ENCODE measurements at places on chromosomes 4 and X. TPM values are rescaled to one million over a fixed set of nuclear protein-coding genes. Genes with fewer than 3 reads are reported as not detected.
A peak's percentile ranks its signal among the peaks of the same experiment; 100 is the strongest.

Gene SORBS2
- total RNA-seq, result 44.5 TPM

Gene CXorf49
- not detected for total RNA-seq

Gene CCKAR
- total RNA-seq, result not detected

Gene CDS1
- 18.3 TPM for total RNA-seq

Gene UGT2B17
- 0.14 TPM for total RNA-seq

Gene SPANXN4
- not detected for total RNA-seq

Gene TSPAN7
- 15.7 TPM for total RNA-seq

- no peak for DNase-seq
- no peaks in the 10 kb centered on the region for H3K27me3 ChIP-seq
- no peak overlapping the region for H3K4me3 ChIP-seq
- no peak overlapping the region for H3K27ac ChIP-seq
These were observed 67.9 kb downstream of the FAM47C start for GRCh38 chrX:37075892-37076595.

DNA sequence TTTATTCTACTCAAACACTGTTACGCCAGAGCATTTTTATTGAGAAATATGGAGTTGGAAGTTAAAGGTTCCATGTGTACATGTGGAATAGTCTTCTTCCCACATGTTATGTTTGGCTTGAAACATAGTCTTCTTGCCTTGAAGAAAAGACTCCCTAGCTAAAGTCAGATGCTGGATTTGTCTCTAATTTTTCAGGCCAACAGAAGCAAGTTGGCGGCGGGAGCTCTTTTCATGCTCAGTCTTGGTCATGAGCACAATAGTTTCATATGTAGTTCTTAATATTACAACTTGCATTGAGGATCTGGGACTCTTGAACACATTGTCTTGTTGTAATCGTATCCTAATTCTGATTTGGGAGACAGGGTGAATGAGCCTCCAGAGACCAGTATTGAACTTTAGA lies 19.4 kb downstream of the SEPTIN11 start:
- DNase-seq, result no peak
- H3K27me3 ChIP-seq, result no peaks in the 10 kb centered on the region
- H3K27ac ChIP-seq, result no peak overlapping the region
- H3K36me3 ChIP-seq, result peaks cover 11% of the 10 kb centered on the region
- no peak overlapping the region for H3K4me3 ChIP-seq

DNA sequence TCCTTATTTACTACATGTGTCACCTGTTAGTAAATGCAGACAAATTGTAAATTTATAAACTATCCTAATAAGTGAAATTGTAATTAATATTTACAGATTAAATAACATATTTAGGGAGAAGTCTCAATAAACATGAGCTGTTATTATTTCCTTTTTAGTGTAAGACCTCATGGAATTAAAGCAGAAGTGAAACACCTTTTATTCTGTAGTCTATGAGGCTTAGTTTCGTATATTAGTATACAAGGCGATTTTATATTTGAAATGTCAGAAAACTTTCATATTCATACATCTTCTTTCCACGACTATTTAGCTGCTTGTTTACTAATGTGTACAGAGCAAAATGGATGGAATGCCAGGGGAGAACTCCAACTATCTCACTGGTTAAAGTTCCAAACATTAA lies 414.4 kb downstream of the ARHGAP24 start:
- H3K27ac ChIP-seq, result no peak overlapping the region
- no peak for DNase-seq
- H3K27me3 ChIP-seq, result no peaks in the 10 kb centered on the region
- no peak overlapping the region for H3K4me3 ChIP-seq
- no peaks in the 10 kb centered on the region for H3K36me3 ChIP-seq
- H3K4me1 ChIP-seq, result no peaks in the 10 kb centered on the region

DNA sequence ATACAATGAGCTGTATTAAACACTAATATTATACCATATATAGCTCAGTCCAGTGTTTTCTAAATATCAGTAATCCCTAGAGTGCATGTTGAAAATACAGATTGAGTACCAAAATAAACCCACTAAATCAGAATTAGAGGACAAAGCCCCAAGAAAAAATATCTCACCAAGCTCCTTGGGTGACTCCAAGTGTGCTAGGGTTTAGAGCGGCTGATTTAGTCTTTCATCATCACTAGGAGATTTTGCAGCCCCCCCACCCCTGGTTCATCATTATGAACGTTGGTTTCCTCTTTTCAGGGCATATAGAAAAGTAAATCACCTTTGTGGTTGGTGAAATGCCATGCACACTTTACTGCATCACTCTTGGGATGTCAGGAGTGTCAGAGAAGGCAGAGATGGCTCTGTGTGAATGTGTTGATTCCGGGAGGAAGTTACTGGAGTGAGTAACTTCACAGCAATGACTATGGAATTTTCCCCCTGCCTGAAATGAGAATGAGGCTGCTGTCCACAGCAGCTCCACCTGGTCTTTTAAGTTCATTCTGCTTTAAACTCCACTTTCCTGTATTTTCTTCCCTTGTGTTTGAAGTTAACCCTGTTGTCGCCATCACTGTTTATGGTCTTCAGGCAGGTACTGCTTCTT lies 25.2 kb upstream of the ANAPC4 start:
- H3K36me3 ChIP-seq, result peaks cover 4% of the 10 kb centered on the region
- H3K27me3 ChIP-seq, result no peaks in the 10 kb centered on the region
- no peak overlapping the region for H3K27ac ChIP-seq
- peaks cover 14% of the 10 kb centered on the region for H3K4me1 ChIP-seq
- no peak overlapping the region for H3K4me3 ChIP-seq
- DNase-seq, result no peak

GRCh38 chr4:168585168-168586091 lies 88.6 kb downstream of the PALLD start:
- no peaks in the 10 kb centered on the region for H3K27me3 ChIP-seq
- peak; percentile 85 for DNase-seq
- H3K4me1 ChIP-seq, result peaks cover 4% of the 10 kb centered on the region
- H3K36me3 ChIP-seq, result peaks cover 11% of the 10 kb centered on the region
- no peak overlapping the region for H3K4me3 ChIP-seq

- peak overlapping the region; percentile 89 for H3K27ac ChIP-seq
- H3K4me1 ChIP-seq, result peaks cover 35% of the 10 kb centered on the region
- H3K4me3 ChIP-seq, result no peak overlapping the region
- H3K36me3 ChIP-seq, result peaks cover 5% of the 10 kb centered on the region
- H3K27me3 ChIP-seq, result no peaks in the 10 kb centered on the region
These were observed 95.1 kb downstream of the AFAP1 start for GRCh38 chr4:7844594-7844991.

DNA sequence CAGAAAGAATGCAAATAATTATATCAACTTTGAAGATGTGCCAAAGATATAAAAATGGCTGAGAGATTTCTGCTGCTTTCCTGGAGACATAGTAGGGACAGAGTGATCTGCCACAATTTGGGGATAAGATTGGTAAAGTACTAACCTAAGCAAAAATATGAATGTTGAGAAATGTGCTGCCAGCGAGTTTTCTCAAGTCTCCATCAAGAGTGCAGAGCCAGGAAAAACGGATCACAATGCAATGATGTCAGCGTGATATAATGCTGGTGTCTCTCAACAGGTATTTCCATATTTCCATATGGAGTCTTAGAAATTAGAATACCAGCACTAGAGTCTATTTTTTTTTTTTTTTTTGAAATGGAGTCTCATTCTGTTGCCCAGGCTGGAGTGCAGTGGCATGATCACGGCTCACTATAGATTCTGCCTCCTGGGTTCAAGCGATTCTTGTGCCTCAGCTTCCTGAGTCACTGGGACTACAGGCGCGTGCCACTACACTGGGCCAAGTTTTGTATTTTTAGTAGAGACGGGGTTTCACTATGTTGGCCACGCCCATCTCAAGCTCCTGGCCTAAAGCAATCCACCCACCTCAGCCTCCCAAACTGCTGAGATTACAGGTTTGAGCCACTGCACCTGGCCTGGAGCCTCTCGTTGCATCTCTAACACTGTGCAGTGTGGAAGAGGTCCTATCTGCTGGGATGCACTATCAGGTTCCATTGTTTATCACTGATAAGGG lies 893.5 kb downstream of the TRIML1 start:
- no peaks in the 10 kb centered on the region for H3K27me3 ChIP-seq
- peaks cover 6% of the 10 kb centered on the region for H3K4me1 ChIP-seq
- H3K36me3 ChIP-seq, result no peaks in the 10 kb centered on the region

GRCh38 chr4:23857367-23857959 lies 32.4 kb downstream of the PPARGC1A start:
- no peak overlapping the region for H3K4me3 ChIP-seq
- no peak overlapping the region for H3K27ac ChIP-seq
- DNase-seq, result no peak
- peaks cover 7% of the 10 kb centered on the region for H3K36me3 ChIP-seq

DNA sequence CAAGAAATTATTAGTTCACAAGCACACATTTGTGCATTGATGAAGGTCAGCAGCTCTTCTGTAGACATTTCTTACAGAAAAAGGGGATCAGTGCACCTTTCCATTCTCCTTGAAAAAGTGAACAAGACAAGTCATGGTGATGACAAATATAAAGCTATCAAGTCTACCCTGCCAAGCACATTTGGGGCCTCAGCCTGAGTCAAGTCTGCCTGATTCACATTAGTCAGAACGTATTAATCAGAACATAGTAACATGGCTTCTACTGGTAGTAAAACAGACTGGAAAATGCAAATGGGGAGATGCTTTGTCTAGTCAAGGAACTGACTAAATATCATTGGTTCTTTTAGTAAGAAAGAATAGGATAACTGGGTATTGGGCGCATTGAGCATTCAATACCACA lies 2305.1 kb downstream of the PCDH7 start:
- no peak overlapping the region for H3K4me3 ChIP-seq
- no peak overlapping the region for H3K27ac ChIP-seq
- no peaks in the 10 kb centered on the region for H3K36me3 ChIP-seq
- peaks cover 4% of the 10 kb centered on the region for H3K4me1 ChIP-seq
- no peak for DNase-seq

- no peaks in the 10 kb centered on the region for H3K36me3 ChIP-seq
- H3K27me3 ChIP-seq, result no peaks in the 10 kb centered on the region
- no peak for DNase-seq
- H3K4me3 ChIP-seq, result no peak overlapping the region
- no peaks in the 10 kb centered on the region for H3K4me1 ChIP-seq
- no peak overlapping the region for H3K27ac ChIP-seq
These were observed 231.1 kb upstream of the ARHGAP24 start for GRCh38 chr4:85243857-85244256.

DNA sequence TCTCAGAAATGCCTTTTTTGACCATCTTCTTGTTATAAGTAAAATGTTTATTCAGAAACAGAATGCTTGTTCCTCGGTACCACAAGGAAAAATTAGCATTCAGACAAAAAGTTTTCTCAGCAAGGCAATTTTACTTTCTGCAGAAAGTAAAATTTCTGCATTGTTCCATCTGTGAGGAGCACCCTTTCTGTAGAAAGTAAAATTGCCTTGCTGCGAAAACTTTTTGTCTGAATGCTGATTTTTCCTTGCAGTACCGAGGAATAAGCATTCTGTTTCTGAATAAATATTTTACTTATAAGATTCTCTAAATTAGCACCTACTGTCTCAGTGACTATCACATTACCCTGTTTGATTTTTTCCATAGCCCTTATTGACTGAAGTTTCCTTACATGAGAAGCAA lies 24.8 kb downstream of the ITGB1BP2 start:
- H3K27me3 ChIP-seq, result no peaks in the 10 kb centered on the region
- peaks cover 12% of the 10 kb centered on the region for H3K36me3 ChIP-seq
- no peak overlapping the region for H3K4me3 ChIP-seq
- no peak for DNase-seq
- no peak overlapping the region for H3K27ac ChIP-seq
- H3K4me1 ChIP-seq, result no peaks in the 10 kb centered on the region

GRCh38 chr4:105541420-105541819 lies 11.0 kb upstream of the ARHGEF38 start:
- no peak overlapping the region for H3K27ac ChIP-seq
- no peak for DNase-seq
- H3K4me1 ChIP-seq, result no peaks in the 10 kb centered on the region
- H3K4me3 ChIP-seq, result no peak overlapping the region

- peak overlapping the region; percentile 89 for H3K27ac ChIP-seq
- H3K4me3 ChIP-seq, result peak overlapping the region; percentile 73
- DNase-seq, result peak; percentile 34
- H3K4me1 ChIP-seq, result peaks cover 29% of the 10 kb centered on the region
These were observed 78.0 kb upstream of the BCOR start for GRCh38 chrX:40175511-40176350.

GRCh38 chr4:19214591-19215186 lies 1037.0 kb upstream of the SLIT2 start:
- peaks cover 14% of the 10 kb centered on the region for H3K4me1 ChIP-seq
- peaks cover 5% of the 10 kb centered on the region for H3K36me3 ChIP-seq
- H3K4me3 ChIP-seq, result no peak overlapping the region
- H3K27ac ChIP-seq, result no peak overlapping the region
- H3K27me3 ChIP-seq, result no peaks in the 10 kb centered on the region

GRCh38 chr4:17811078-17811603 lies 362 bp downstream of the NCAPG start:
- H3K4me1 ChIP-seq, result peaks cover 38% of the 10 kb centered on the region
- peaks cover 3% of the 10 kb centered on the region for H3K27me3 ChIP-seq
- peaks cover 33% of the 10 kb centered on the region for H3K36me3 ChIP-seq
- peak overlapping the region; percentile 99 for H3K27ac ChIP-seq
- DNase-seq, result no peak

GRCh38 chr4:153292897-153293741 lies 51.4 kb upstream of the MND1 start:
- peaks cover 28% of the 10 kb centered on the region for H3K4me1 ChIP-seq
- H3K27ac ChIP-seq, result peak overlapping the region; percentile 61
- H3K4me3 ChIP-seq, result no peak overlapping the region
- DNase-seq, result no peak
- no peaks in the 10 kb centered on the region for H3K27me3 ChIP-seq

DNA sequence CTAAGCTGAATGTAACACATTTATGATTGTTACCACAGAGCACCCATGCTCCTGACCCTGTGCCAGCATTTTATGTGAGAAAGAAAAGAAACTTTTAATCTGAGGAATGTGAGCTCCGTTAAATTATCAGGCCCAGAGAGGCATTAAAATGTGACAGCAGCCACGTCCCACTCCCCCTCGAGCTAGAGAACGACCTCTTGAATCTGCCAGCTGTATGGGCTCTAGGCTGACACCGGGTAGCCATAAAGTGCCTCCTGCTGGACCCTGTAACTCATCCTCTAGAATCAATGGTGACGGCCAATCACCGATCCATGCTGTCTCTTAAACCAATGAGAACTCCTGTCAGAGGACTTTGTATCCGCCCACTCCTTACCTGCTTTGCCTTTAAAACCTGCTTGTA lies 110.2 kb upstream of the ADRA2C start:
- H3K4me1 ChIP-seq, result peaks cover 17% of the 10 kb centered on the region
- peak; percentile 34 for DNase-seq
- no peak overlapping the region for H3K4me3 ChIP-seq
- H3K36me3 ChIP-seq, result no peaks in the 10 kb centered on the region
- H3K27ac ChIP-seq, result no peak overlapping the region
